ENCODE measurements at places on chromosomes 5 and 9.

GRCh38 chr5:50889790-50890189 lies 223.4 kb downstream of the PARP8 start:
- no peak for DNase-seq

DNA sequence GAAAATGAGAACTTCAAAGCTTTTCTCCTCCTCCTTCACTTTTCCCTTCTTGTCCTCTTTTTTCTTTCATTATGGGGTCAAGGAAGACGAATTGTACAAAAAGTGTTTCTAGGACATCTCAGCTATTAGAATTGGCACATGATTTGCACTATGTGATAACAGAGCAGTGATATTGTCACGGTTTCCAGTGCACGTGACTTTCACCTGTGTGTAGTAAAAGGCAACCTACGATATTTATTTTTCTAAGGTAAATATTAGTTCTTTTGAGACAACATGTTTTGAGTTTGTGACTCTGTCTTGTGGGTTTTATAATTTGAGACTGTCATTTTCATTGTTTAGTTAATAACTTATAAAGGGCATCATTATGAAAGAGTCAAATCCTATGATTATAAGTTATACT lies 213.1 kb downstream of the PSAT1 start:
- DNase-seq = no peak

DNA sequence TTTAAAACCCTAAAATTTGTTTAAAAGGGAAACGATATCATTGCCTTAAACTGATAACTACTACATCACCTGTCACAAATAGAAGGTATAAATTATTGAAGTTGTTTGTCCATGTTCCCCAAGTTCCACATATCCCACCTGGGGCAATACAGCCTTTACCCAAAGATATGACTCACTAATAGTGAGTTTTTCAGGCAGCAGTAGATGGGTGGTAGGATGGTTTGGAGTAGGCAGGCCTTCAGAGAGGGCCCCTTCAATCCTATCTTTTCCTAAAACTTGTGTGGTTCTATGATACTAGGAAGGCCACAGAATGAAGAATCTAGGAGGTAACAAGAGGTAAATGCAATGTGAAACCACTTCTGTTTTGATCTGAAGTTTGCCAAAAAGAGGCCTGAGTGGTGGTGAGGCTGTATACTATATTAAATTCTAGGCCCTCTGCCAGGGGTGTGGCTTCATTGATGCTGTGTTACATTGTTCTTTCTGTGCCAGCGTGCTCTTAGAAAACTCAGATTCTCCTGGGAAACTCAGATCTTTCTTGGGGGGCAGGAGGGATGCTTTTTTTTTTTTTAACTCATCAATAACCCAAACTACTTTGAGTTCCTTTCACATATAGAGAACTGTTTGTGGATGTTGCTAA lies 7.2 kb downstream of the CYSTM1 start:
- no peak for DNase-seq

DNA sequence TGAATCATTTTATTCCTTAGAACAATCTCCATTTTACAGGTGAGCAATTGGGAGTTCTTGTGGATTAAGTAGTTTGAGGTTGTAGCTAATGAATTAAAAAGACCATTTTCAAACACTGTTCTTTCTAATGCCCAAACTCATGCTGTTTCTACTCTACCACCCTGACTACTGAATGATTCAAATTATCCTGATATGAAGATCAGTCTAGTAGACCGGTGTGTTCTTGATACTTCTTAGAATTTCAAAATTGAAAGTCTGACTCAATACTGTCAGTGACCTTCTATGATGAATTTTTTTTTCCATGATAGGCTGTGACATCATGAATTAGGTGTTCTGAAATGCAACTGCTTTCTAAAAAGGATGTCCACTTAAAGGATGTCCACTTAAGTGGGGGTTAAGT lies 515.5 kb downstream of the DMAC1 start:
- DNase-seq = no peak

GRCh38 chr9:110066929-110067716 lies 140.8 kb downstream of the C9orf152 start:
- DNase-seq = no peak

DNA sequence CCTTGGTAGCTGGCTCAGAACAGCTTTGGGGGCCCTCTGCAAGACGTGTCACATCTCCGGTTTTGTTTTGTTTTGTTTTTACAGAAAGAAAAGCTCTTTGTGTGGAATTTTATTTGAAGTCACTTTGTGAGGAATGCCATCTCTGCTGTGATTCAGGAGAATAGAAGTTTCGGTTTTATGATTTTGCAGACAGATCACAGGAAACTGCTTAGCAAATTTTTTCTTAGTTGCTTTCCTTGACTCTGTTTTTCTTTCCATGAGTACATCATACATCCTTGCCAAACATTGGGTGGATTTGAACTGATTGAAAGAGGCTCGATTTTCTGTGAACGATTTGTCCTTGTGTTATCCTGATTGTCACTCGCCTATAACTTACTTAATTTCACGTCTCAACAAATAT lies 5.1 kb downstream of the SEMA5A start:
- DNase-seq = no peak

- no peak for DNase-seq
These were observed 616.6 kb upstream of the SEMA6A start for GRCh38 chr5:117191251-117191650.
